ENCODE measurements at places on chromosomes 2 and 18.

GRCh38 chr18:7896161-7896560 is 329.0 kb downstream of the PTPRM start:
- no peak for DNase-seq

- DNase-seq: no peak
Observed at GRCh38 chr2:196939371-196939770, 12.9 kb upstream of the PGAP1 start.

DNA sequence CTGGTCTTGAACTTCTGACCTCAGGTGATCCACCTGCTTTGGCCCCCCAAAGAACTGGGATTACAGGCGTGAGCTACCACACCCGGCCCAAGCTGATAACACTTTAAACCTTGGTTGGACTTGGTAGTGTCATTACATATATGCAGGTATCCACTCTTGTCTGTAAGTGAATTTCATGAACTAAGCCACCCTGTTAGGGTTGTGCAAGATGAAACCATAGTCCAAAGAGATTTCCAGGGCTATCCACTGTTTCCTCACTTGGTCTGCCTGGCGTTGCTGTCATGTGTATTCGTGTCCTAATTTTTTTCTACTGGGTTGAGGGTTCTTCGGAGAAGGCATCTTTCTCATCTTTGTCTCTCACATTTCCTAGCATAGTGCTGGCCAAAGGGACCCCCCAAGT is 203.0 kb downstream of the CAMKMT start:
- no peak for DNase-seq

GRCh38 chr2:186688813-186689212 is 5.0 kb upstream of the FAM171B start:
- no peak for DNase-seq

DNA sequence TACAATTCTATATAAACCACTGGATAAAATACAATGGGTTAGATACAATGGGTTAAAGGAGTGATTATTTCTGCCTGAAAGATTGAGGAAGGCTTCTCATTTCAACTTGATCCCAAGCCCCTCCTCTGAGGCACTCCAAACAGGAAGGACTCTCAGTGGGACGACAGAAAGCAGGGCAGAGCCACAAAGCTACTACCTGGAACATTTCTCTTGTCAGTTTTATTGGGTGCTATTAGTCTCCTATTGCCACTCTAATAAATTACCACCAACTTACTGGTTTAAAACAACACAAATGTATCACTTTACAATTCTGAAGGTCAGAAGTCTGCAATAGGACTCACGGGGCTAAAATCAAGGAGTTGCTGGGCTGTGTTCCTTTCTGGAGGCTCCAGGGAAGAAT is 146.7 kb downstream of the MREG start:
- no peak for DNase-seq

DNA sequence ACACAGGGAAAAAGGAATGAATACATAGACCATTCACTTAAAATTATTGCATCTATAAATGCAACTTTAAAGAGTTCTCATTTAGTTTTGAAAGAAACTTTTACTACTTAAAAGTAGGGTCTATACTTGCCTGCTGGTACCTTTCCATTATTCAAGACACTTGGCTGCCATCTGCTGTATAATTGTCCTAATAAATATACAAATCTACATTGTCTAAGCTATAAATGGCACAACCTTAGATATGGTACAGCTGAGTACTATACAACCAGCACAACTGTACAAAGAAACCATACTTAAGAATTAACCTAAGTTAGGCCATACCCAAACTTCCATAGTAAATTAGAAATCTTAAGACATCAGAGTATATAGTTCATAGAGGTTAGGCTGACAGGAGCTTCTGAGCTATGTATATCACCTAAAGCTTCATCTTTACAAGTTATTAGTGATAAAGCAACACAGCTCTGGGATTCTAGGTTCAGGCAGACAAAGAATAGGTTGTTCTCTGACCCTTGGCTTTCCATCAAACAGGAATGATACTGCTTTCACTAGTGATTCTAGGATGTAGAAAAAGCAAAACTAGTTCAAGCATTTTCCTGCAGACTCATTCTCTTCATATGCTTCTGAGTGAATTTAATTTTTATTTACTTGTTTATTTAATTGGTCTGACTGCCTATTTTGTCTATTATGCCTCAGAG is 22.1 kb downstream of the EXOC6B start:
- no peak for DNase-seq

- DNase-seq: no peak
Observed at GRCh38 chr18:23918395-23919032, 96.0 kb upstream of the TTC39C start.
